ENCODE measurements at places on chromosomes 3 and 15.
A peak's percentile ranks its signal among the peaks of the same experiment; 100 is the strongest.

DNA sequence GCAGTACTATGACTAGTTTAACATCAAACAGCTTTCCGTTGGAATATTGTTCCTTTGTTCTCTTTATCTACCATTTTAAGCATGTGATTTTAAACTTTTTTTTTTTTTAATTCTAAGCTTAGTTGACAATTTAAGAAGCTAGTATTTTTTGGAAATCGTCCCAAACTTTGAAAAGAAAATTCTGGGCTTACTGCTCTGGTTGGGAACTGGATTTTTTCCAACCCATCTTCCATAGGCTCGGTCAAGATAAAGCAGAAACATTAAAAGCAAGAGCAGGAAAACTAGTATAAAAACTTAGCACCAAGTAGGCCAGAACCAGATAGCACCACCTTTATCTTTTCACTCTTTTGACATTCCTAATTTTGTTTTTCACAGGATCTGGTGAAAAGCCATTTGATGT is 49.9 kb downstream of the TSC22D2 start:
- no peak for DNase-seq

DNA sequence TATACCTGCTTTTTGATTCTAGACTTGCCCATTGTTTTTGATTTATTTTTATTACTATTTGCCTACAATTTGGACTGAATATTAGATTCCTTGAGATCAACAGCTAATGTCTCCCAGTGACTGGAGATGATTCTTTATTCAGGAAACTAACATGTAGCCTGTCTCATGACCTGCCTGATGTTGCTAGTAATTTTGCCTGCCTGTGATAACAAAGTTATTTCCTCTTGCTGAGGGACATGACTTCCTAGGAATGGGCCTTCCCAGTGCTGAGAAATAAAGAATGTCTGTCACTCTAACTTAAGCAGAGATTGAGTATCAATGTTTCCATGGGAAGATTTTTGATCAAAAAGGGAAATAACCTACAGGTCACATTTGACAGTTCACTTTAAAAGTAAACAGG is 13.4 kb upstream of the NPHP3 start:
- DNase-seq, result no peak

DNA sequence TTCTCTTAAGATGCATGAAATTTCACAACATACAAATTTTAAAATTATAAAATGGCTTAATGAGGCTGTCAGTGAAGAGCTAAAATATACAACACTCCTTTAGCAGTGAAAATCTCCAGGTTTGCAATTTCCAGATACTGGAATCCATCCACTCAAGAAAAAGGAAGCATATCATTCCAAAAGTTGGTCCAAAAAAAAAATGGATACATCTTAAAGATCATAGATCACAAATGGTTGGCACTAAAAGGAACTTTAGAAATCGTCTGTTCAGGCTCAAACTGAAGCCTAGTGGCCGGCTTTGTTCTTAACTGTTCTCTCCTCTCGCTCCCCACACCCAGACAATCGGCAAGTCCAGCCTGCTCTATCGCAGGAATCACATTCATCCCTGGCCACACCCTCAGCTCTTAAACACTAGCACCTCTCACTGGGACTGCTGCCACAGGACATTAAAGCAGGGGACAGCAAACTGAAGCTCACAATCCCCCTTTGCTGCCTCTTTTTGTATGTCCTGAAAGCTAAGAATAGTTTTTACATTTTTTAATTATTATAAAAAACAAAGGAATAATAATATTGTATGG is 130.3 kb upstream of the CDIN1 start:
- no peak for DNase-seq

- DNase-seq, result no peak
These were observed 4.0 kb downstream of the RNF13 start for GRCh38 chr3:149816986-149817385.

GRCh38 chr3:50401978-50402595 is 42.8 kb upstream of the TMEM115 start:
- DNase-seq, result no peak

- no peak for DNase-seq
These were observed 134.4 kb downstream of the PLOD2 start for GRCh38 chr3:146026547-146026946.

GRCh38 chr3:32480604-32481003 is 22.0 kb downstream of the CMTM6 start:
- no peak for DNase-seq

DNA sequence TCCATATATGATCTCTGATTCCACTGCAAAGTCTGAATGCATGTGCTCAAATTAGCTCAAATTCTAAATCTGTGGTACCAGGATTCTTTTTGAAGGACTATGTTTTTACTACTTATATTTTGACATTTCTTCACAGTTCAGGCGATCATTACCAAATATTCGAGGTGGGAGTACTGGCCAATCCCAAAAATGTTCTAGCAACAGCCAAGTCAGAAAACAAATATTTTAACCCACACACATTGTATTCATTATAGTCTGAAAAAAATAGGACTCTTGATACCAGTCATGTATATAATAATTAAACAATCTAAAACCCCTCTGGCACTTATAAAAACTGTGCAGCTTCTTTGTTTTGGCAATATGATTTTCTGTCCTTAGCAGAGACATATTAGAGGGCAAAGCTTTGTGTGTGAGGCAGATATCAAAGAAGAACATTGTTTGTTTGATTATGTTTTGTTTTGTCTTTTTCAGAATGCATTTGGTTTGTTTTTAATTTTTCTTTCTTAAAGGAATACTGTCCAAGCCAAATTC is 37.4 kb downstream of the FGF7 start:
- DNase-seq, result no peak

DNA sequence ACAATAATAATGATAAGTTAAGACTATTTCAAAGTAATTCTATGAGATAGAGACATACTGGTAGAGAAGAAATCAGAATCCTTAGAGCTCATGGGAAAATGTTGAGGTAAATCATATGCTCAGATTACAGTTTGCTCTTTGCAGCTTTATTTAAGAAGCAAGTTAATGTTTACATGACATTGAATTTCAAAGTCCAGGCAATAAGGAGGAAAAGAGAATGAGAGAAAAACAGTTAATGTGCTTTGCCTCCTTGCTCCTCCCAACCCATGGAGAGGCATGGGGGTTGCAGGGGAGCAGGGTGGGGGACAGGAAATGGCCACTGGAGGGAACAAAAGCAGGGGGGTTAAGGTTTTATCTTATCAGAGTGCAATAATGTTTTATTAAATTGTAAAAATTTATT is 42.2 kb upstream of the ZBTB38 start:
- DNase-seq, result no peak

GRCh38 chr15:60326824-60327654 is 70.7 kb downstream of the ANXA2 start:
- no peak for DNase-seq

- DNase-seq, result peak; percentile 46
These were observed 24.7 kb downstream of the LOXL1 start for GRCh38 chr15:73950831-73951561.

- DNase-seq, result no peak
These were observed 583.9 kb downstream of the NTRK3 start for GRCh38 chr15:87672309-87673288.

DNA sequence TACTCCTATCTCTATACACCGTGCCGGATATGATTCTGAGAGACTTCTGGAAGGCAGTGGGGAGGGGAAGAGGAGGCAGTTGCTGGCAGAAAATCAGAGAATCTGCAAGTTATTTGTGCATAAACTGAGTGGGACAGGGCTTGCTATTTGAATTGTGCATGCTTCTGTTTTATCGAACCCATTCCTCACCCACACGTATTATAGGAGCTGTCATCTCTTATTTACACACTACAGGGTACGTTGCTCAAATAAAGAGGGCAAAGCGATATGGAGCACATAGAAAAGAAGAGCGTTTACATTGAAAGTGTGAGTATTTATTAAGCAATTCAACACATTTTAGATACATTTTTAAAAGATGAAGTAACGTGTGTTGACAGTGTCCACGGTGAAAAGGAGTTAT is 191.6 kb downstream of the CPNE4 start:
- DNase-seq, result no peak

- DNase-seq, result no peak
These were observed 3.5 kb downstream of the TEX55 start for GRCh38 chr3:119149484-119149883.

DNA sequence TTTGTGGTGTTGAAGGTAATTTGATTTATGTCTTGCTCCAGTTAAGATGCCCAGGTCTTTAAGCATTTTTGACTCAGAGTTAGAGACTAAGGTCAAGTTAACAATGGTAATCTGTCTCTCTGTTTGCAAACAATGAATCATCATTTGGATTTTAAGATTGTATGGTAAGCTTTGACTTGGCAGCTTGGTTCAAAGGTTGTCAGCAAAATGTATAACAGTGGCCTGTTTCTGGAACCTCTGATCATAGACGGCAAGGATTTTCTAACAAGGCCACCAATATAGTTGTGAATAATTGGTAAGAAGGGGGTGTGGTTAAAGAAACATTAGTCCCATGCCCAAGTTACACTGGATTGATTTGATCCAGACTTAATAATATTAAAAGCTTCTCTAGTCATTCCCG is 775.2 kb upstream of the GOLIM4 start:
- no peak for DNase-seq

DNA sequence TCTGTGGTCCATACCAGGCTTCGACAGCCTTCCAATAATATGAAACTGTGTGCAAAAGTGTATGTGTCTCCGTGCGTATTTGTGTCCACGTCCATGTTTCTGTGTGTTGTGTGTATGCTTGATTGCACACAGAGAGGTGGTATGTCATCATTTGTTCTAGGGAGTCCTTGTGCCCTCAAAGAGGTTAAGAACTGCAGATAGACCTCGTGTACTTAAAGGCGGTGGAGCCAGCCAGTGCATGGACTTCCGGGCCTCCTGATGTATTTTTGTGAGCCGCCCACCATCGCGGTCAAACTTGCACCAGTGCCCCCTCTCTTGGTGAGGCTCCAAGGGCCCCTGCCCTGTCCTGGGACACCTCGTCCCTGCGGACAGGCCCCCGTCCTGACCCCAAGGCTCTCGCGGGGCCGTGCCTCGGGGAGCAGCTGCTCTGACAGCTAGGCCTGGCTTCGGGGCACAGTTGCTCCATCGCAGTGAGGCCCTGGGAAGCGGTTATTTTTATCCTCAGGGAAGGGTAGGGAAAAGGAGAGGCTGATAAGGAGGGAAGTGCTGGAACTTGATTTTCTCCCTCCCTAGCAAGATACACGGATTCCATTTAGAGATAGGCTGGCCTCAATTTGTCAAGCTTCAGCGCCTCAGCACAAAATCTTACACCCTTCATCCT is 1.2 kb upstream of the RYK start:
- DNase-seq, result no peak

GRCh38 chr15:36356978-36357601 is 222.3 kb upstream of the CDIN1 start:
- no peak for DNase-seq

DNA sequence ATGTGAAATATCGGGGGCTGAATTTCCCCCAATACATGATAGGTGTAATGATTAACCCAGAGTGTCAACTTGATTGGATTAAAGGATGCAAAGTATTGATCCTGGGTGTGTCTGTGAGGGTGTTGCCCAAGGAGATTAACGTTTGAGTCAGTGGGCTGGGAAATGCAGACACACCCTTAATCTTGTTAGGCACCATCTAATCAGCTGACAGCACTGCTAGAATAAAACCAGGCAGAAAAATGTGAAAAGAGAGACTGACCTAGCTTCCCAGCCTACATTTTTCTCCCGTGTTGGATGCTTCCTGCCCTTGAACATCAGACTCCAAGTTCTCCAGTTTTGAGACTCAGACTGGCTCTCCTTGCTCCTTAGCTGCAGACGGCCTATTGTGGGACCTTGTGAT is 247.8 kb downstream of the OTOL1 start:
- DNase-seq, result no peak

DNA sequence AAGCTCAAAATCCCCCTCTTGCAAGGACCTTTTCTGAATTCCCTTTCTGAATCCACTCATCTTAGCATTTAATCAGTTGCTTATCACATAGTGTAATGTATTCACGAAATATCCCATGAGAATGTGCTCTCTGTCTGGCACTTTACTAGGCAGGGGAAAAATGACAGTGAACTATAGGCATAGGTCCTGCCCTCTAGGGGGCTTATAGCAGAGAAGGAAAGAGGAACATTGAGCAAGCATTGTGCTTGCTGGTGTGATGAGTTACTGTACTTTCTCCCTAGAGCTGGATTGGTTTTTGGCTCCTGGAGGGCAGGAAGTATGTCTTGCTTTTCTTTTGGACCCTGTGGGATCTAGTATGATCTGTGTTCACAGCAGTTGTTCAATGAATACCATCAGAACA is 26.5 kb downstream of the DUOX2 start:
- DNase-seq, result no peak

GRCh38 chr3:56219894-56220805 is 248.1 kb downstream of the ERC2 start:
- no peak for DNase-seq

GRCh38 chr15:25372298-25372697 is 66.5 kb downstream of the UBE3A start:
- DNase-seq, result no peak

GRCh38 chr3:32301426-32301825 is 62.9 kb downstream of the CMTM8 start:
- no peak for DNase-seq

DNA sequence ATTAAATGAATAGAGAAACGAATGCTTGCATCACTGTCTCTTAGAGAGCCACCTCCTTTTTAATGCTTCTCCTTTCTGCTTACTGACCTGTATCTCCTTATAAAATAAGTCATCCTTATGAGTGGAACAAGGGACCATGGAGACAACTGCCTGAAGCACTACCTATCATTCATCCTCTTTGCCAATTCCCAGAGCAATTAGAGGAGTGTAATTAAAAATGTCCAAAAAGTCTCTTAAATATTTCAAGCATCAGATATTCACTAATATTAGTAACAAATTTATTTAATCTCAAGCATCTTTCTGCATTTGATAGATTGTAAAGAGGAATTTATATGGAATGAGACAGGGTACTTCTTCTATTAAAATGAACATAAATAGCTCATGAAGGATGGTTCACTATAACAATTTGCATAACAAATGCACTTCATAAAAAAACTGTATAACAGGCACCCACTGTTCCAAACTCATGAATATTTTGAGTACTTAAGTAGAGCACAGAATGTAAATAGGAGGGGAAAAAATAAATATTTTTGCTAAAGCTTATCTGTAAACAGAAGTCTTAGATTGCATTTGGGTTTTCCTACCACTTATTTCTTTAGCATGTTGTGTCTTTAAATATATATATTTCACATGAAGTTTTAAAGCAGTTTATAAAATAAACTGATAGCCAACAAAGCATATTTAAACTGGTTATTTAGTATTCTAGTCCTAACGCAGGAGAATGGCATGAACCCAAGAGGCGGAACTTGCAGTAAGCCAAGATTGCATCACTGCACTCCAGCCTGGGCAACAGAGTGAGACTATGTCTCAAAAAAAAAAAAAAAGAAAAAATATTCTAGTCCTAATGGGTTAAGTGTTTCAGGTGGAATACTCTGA is 269.3 kb downstream of the TBL1XR1 start:
- no peak for DNase-seq

DNA sequence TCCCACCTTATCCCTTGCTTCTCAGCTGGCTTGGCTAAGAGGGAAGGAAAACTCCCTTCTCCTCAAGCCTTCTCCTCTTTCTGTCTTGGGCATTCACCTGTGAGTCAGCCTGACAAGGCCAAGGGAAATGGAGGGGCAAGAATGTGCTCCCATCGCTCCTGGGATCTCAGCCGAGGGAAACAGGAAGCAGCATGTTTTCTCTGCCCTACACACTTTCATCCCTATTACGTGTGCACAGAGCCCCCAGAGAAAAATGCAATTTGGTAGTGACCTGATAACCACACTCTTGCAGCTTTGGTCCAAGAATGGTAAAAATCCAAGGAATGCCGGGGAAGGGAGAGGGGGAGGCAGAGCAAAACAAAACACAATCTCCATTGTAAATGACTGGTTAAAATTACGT is 32.9 kb upstream of the MTMR10 start:
- DNase-seq, result no peak

- no peak for DNase-seq
These were observed 61.4 kb upstream of the CD47 start for GRCh38 chr3:108152274-108152673.
